ENCODE measurements at places on chromosomes 5 and 9.

- DNase-seq = no peak
These were observed 184.3 kb downstream of the TSSK1B start for GRCh38 chr5:113250341-113250953.

- no peak for DNase-seq
These were observed at the start of gene OCLN for GRCh38 chr5:69492391-69492922. Gene OCLN (plus strand): TSS chr5:69492790. CDS start chr5:69504245, 11,455 bp downstream.

DNA sequence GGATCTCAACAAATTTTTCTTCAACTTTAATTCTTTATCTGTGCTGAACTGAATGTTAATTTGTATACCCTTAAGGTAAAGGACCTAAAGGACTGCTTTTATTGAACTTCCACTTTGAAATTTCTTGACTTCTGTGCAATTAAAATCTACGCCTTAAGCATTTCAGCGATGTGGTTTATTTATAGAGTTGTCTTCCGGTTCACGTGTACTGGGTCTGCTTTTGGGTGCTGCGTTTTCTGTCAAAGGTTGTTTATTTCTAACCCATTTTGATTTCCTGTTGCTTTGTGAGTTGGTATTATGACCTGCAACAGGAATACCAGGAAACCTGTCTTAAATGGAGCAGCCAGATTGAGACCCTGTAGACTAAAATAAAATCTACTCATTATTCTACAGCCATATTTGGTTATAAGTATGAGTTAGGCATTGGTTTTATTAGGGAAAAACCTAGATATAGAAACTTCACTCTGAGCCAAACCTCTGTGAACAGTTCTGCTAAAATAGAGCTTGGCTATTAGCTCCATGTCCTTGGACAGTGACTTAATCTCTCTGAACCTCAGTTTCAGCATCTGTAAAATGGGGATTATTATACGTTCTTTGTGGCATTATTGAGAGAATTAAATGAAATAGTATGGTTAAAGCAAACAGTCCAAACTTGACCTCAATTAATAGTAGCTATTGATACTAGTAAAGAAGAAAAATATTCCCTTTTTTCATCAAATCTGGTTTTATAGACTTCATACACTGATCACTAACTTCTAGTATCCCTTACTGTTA lies 3.5 kb downstream of the MRRF start:
- no peak for DNase-seq

GRCh38 chr5:113381791-113382190 lies 53.0 kb downstream of the TSSK1B start:
- DNase-seq = no peak

GRCh38 chr9:131776036-131776435 lies 36.2 kb upstream of the RAPGEF1 start:
- DNase-seq = no peak

GRCh38 chr5:59126708-59127573 lies 544.1 kb downstream of the RAB3C start:
- no peak for DNase-seq

- no peak for DNase-seq
These were observed 24.5 kb upstream of the C5orf47 start for GRCh38 chr5:173964506-173964905.

- no peak for DNase-seq
These were observed 44.1 kb downstream of the OR2V1 start for GRCh38 chr5:181086884-181087205.

- no peak for DNase-seq
These were observed 130.1 kb downstream of the C5orf15 start for GRCh38 chr5:133838286-133838685.

- no peak for DNase-seq
These were observed 17.9 kb downstream of the HMMR start for GRCh38 chr5:163478126-163478981.

DNA sequence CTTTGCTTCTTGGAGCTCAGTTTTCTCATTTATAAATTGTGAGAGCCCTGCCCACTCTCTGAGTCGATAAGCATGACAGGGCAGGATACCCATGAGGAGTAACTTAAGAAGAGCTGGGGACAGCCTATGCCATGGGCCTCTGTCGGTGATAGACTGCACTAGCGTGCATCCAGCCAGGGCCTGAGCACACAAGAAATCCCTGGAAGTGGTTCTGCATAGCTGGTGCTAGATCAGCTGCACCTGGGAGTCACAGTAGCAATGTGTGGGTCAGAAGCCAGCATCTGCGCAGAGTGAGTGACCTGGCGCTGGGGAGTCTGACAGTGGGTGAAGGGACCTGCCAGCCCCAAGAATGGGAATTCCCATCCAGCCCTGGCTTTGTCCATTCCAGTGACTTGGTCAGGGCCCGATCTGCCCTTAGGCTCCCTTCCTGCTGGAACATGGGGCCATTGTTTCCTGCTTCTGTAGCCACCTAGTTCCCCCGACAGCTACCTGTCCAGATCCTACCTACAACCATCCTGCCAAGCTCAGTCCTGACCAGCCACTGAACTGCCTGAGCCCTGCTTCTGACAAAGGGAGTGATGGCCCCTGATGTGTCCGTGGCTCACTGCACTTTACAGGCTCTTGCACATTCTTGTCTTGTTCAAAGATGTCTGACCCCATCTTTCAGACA lies 35.9 kb upstream of the NANS start:
- DNase-seq = no peak

DNA sequence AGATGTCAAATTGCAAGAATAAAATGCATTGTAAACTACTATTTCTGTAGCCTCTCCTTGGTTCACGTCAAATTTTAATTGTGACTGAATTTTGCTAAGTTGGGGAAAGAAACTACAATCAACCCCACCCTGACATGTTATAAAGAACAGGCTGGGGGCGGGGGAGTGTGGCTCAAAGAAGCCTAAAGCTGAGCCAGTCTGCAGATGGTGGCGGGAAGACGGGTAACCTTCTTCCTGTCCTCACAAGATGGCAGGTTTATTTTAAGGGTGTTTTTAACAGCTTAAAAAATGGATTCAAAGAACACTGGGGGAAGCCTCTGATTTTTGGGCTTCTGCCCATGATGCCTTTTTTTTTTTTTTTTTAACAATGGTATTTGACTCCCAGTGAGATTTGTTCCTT lies 68.5 kb upstream of the MELK start:
- no peak for DNase-seq

DNA sequence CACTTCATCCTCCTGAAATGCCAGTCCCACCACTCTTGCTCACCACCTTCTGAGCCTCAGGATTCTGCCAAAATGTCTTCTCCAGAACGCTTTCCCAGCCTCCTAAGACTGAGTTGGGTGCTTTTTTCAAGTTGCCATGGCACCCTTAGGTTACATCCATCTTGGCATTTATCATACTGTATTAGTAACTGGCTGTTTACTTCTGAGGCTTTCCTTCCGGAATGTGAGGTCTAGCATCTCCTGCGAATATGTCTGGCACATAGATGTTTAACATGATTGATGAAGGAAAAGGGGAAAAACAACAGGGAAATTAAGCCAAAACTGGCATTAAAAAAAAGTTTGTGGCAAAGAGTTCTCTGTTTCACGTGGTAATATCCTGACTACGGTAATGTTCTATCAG lies 24.9 kb downstream of the RNF130 start:
- DNase-seq = no peak

- no peak for DNase-seq
These were observed 42.4 kb upstream of the TMC1 start for GRCh38 chr9:72478966-72479365.

- peak; percentile 32 for DNase-seq
These were observed 12.7 kb upstream of the CCL27 start for GRCh38 chr9:34675048-34675714.

GRCh38 chr5:41365369-41365768 lies 145.0 kb downstream of the PLCXD3 start:
- no peak for DNase-seq

DNA sequence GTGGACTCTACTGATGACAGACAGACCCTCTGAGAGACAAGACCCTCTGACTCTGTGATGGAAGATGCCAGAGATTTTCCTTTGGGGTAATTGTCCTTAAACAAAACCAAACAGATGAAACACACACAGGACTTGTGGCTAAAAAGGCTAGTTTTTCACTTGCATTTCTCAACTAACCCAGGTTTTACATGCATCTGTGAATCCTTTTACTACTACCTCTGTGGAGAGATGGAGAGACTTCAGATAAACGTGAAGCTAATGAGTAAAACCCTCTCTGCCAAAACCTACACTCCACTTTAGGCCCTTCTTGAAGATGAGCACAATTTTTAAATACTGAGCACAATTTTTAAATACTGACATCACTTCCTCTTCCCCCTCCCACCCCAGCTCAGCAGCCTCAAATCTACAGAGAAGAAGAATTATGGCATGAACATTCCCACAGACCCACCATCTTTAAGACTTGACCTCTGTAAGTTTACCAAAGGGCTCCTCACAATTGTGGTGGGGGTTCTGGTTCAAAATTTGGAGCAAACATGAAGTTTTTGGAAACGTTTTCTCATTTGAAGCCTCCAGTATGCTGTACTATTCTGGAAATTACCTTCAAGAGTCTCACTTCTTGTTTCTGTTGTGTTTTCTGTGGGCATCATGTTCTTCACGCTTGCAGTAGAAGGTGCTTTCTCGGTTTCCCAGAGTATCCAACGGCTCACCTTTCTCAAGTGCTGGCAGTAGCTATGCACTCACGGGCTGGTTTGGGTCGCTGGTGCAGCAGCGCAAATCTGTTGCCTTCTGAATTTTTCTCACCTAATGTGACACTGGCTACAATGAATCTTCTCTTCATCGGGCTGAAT lies 42.7 kb downstream of the ACER2 start:
- DNase-seq = no peak

DNA sequence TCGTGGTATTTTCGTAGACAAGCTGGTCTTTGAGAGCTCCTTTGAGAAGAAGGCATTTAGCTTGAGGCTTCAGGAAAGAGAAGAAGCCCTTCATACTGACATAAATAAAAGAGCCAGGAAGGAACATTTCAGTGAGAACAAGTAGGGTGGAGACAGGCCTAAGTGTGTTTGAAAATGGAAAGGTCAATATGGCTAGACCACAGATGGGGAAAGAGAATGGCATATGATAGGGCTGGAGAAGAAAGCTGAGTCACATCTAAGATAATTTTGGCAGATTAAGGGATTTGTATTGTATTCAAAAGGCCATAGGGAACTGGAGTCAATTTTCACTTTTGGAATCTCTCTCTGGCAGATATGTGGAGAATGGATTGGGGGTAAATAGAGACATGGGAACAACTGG lies 374.9 kb downstream of the TMEM38B start:
- no peak for DNase-seq

DNA sequence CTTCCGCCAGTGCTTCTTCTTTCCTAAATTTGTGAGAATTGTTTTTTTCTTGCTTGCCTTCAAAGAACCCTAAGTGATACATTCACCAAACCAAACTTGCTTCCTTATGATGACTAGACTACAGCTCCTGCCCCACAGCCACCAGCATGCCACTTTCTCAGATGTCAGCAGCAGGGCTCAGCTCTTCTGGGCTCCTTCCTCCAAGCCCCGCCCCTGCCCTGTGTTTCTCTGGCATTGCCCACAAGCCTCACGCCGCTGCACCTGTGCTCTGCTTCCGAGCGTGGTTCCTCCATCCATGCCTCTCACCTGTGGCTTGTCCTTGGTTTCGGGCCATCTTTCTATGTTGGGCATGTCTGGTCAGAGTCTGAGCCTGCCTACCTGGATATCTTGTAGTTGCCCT lies 10.6 kb downstream of the UNC5A start:
- no peak for DNase-seq

DNA sequence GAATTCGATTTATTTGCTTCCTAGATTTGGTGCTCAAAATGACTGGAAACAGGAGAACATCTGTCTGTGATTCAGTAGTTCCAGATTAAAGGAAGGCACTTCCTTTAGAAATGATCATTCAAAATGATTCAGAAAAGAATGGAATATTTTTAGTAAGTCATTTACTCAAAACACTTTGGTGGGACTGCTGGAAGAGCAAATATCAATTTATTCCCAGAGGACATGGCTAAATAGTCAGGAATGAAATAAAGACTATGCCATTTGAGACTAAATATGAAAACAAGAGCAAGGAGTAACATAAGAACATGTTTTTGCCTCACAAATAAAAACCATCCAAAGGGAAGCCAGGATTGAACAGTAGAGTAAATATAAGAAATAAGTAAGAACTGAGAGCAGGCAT lies 138.6 kb upstream of the RASA1 start:
- no peak for DNase-seq

DNA sequence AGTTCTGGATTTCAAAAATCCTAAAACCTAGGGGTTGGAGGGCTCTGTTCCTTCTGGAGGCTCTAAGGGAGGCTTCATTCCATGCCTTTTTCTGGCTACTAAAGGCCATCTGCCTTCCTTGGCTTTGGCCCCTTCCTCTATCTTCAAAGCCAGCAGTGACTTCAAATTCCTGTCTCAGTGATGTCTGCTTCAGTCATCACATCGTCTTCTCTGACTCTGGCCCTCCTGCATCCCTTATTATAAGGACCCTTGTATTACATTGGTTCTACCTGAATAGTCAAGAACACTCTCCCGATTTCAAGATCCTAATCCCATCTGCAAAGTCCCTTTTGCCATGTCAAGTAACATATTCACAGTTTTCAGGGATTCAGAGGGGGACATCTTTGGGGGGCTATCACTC lies 60.3 kb downstream of the GNA14 start:
- no peak for DNase-seq

DNA sequence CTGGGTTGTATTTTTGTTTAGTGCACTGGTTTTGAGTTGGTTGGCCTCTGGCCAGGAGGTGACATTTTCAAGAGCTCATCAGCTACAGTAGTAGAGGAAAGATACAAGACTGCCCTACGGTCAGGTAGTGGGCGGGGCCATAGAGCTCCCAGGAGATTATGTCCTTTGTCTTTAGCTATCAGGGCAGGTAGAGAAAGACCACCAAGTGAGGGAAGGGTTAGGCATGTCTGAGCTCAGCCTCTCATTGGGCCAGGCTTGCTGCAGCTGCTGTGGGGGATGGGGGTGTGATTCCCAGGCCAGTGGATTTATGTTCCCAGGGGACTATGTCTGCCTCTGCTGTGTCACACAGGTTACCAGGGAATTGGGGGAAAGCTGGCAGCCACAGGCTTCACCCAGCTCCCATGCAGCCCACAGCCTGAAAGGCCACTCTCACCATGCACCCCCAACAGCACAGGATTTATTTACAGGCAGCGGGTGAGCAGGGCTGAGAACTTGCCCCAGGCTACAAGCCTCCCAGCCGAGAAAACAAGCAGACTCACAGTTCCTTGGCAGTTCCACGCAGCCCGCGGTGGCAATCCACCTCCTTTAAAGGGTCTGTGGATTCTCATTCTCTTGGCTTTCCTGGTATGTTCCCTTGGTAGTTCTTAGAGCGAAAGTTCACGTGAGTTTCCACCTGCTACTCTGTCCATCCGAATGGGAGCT lies 37.5 kb upstream of the BOD1 start:
- no peak for DNase-seq

- DNase-seq = no peak
These were observed 176.3 kb upstream of the PPP1R26 start for GRCh38 chr9:135303280-135303647.

DNA sequence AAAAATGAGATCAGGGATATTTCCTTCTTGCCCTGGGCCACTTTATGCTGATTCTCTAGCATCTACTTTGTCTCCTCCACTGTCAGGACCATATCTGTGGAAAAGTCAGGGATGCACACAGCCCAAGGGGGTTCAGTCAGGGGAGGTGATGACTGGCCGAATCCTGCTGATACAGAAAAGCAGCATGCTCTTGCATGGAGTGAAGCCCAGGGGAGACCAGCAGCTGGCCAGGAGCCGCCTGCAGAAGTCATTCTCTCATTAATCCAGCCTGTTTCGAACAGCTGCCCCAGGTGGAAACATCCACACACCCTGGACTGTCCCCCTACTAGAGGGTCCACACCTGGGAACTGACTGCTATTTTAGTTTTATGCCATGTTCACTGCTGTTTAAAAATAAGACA lies 177.1 kb downstream of the ATP10B start:
- no peak for DNase-seq

Data from activated naive CD8-positive, alpha-beta T cell treated with anti-CD3 and anti-CD28 coated beads, Interleukin-2, amount 50 U/mL, for 16 hours (primary cell).